ENCODE measurements at places on chromosomes 3 and 15. TPM values are rescaled to one million over a fixed set of nuclear protein-coding genes. Genes with fewer than 3 reads are reported as not detected.

GRCh38 chr3:89692601-89693000, 585.2 kb downstream of the EPHA3 start:
- no peak for DNase-seq

Gene ALDH1L1
- total RNA-seq, result 23.1 TPM

Gene PLA2G4E
- total RNA-seq, result 0.05 TPM

GRCh38 chr3:143424874-143425273, 305.3 kb downstream of the CHST2 start:
- no peak for DNase-seq

GRCh38 chr3:45593708-45594601, 596 bp upstream of the LIMD1 start:
- peak; percentile 90 for DNase-seq

GRCh38 chr3:100088735-100089368, 25.4 kb downstream of the FILIP1L start:
- DNase-seq, result no peak

DNA sequence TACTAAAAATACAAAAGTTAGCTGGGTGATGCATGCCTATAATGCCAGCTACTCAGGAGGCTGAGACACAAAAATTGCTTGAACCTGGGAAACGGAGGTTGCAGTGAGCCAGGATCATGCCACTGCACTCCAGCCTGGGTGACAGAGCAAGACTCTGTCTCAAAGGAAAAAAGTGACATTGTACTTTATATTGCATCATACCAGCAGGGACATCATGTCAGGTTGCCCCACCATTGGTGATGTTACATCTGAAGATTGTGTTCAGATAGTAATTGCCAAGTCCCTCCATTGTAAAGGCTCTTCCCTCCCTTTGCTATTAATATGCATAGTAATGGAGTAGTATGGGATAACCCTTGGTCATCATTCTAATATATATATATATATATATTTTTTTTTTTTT, 44.8 kb downstream of the FOXL2 start:
- no peak for DNase-seq
